ENCODE measurements at places on chromosomes 6 and 20.

- no peak for DNase-seq
Observed at GRCh38 chr20:25629816-25630499, 6.1 kb upstream of the NANP start.

DNA sequence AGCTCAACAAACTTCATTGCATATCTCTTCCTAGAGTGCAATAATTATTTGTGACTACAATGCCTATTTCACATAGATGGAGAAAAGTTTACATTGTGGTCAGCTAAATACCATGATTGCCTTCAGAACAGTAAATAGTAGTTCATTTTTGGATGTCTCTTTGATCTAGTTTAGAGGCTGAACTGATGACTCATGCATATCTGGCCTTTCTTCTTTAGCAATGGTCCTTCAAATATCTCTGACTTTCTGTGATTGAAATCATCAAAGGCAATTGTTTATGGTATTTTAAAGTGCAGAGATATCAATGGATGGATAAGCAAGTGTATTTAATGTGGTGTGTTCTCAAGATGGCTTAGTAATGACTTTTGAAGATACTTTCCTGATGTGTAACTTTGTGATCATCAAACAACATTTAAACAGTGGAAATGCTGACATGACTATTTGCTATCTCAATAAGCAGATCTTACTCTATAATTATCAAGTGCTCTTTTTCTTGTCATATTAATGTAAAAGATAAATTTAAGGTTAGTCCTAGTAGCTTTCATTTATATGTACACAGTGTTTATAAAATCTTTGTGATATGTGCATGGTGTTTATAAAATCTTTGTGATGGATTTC lies 523.7 kb upstream of the SLC35B3 start:
- no peak for DNase-seq

GRCh38 chr6:69937402-69938136 lies 71.2 kb downstream of the COL19A1 start:
- no peak for DNase-seq

GRCh38 chr6:148898376-148899014 lies 151.7 kb downstream of the UST start:
- DNase-seq, result no peak

DNA sequence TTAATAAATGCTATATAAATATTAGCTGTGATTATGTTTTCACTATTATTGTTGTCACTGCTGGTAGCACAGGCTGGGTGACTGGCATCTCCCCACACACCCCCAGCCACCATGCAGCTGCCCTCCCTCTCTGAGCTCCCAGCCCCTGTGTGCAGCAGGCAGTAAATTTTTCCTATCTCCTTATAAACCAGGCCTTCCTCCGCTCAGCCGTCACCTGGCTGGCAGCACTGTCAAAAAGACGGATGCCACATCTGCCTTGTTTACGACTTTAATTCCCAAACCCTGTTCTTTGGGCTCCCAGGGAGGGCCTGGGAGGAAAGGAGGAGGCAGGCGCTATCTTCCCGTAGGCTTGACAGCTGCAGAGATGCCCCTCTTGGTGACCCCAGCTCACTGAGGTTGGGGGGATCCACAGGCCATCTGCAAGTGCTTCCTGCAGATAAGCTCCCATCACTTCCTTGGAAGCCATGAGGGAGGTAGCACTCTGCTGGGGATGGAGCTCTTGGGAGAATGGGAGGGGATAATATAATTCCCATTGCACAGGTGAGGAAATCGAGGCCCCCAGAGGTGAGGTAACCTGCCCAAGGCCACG lies 94.5 kb downstream of the GRM4 start:
- no peak for DNase-seq

GRCh38 chr20:54535033-54535432 lies 59.6 kb downstream of the DOK5 start:
- DNase-seq, result no peak

GRCh38 chr6:111536910-111537527 lies 54.0 kb upstream of the REV3L start:
- no peak for DNase-seq

- no peak for DNase-seq
Observed at GRCh38 chr6:126664271-126664670, 324.4 kb downstream of the CENPW start.

- DNase-seq, result no peak
Observed at GRCh38 chr6:42988486-42989020, 4.2 kb downstream of the PPP2R5D start.

DNA sequence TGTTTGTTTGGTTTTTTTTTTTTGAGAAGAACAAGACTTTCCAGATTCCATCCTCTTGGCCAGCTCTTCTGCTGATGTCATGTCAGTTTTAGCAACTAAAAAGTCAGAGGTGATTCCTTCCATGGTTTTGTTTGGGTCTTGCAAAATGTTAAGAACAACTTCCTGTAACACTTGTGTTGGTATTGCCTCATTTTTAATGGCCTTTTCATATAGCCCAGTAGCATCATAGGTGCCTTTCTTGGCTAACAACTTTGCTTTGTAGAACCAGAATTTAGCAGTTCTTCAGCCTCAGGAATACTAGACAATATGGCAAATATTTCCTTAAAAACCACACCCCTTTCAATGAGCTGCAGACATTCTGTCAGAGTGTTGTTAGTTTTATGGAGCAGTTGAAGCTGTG lies 99.5 kb upstream of the SIRPG start:
- no peak for DNase-seq

DNA sequence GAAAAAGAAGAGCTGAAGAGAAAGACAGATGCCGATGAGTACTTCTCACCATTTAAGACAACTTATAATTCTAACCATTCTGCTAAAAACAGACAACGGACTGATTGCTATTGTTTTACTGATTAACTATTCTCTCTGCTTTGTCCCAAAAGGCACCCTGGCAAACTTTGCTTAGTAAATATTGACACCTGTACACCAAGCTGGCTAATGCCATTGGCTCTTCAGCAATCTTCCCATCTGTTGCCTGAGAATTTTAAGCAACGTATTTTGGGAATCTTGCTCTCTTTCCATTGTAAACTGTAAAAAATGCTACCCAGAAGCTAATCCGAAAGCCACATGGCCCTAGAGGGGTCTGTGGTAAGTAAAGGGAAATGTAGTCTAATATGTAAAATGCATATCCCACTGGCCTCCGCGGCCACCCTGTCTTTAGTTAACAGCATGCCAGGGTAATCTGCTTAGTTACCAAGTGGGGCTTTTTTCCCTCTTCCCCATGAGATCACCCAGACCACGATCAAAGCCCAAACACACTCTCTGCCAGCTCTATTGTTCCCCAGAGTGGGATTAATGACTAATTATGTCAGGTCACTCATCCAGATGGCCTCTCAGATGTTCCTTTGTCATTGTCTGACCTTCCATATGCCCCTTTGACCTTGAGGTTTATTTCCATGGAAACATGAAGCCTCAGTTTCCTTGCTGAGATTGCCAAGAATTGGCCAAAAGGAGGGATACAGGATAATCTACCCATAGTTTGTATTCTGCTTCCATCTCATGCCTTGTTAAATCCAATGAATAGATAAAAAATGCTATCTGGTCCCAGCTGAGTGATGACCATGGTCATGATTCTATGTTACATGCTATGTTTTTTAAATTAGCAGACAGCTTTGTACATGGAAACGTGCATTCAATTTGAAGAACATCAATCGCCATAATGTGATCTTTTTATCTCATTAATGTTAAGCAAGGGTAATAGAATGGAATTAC lies 216.4 kb upstream of the MCHR2 start:
- DNase-seq, result no peak

GRCh38 chr6:33320315-33321181 lies 3.0 kb upstream of the ZBTB22 start:
- no peak for DNase-seq

GRCh38 chr6:126268092-126268491 lies 71.8 kb upstream of the CENPW start:
- DNase-seq, result no peak

GRCh38 chr6:135728589-135728988 lies 122.9 kb upstream of the PDE7B start:
- DNase-seq, result no peak

GRCh38 chr6:21828704-21829103 lies 235.2 kb downstream of the SOX4 start:
- DNase-seq, result no peak

GRCh38 chr6:130847001-130847910 lies 20.1 kb downstream of the SMLR1 start:
- DNase-seq, result no peak

DNA sequence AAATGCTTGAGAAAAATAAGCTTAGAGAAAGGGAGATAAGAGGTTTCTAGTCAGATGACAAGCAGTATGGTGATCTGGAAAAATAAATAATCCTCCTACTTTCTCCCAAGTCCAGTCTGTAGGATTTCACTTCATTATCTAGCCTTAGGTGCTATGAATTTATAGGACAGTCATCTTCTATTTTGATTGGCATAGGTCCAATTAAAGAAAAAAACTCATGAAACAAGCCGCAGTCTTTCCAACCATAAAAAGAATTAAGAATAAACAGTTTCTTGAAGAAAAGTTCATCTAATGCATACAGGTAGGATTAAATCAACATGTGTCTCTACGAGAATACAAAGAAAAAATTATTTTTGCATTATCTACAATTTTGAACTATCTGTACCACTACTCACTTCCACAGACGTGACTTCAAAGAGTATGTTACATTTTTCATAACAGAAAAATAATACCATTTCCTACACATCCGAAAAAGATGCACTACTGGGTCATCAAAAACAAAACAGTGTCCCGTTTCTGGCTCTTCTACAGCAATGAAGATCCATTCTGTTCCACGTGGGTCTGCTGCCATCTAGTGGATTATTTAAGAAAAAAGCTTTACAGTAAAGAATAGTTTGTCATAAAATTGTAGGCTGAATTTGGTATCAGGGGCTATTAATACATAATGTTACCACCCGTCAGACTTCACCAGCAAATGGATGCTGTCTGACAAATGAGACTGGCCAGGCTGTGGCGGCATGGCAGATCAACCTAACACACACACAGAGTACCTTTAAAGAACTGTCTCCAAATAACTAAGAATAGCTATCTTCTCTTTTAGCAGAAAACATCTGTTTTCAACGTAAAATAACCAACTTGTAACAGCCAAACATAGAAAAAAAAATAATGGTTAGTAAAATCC lies 28.9 kb downstream of the STX7 start:
- DNase-seq, result no peak

DNA sequence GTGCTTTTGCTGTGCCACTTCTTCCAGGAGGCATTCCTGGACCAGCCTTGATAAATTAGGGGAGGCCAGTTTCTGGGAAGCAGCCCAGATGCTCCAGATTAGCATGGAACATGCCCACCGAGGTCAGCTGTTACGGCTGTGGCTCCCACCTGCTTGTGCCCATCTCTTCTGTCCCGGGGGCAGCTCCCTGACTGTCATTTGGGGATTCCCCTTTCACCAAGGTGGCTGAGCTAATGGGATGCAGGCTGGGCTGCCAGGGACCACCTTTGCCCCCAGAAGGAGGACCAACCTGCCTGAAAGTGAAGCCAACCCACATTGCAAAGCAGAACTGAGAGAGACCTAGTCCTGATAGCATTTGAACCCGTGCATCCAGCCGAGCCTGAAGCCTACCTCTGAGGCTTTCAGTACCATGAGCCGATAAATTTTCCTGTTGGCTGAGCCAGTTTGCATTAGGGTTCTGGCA lies 85.3 kb downstream of the PTPN1 start:
- DNase-seq, result no peak

DNA sequence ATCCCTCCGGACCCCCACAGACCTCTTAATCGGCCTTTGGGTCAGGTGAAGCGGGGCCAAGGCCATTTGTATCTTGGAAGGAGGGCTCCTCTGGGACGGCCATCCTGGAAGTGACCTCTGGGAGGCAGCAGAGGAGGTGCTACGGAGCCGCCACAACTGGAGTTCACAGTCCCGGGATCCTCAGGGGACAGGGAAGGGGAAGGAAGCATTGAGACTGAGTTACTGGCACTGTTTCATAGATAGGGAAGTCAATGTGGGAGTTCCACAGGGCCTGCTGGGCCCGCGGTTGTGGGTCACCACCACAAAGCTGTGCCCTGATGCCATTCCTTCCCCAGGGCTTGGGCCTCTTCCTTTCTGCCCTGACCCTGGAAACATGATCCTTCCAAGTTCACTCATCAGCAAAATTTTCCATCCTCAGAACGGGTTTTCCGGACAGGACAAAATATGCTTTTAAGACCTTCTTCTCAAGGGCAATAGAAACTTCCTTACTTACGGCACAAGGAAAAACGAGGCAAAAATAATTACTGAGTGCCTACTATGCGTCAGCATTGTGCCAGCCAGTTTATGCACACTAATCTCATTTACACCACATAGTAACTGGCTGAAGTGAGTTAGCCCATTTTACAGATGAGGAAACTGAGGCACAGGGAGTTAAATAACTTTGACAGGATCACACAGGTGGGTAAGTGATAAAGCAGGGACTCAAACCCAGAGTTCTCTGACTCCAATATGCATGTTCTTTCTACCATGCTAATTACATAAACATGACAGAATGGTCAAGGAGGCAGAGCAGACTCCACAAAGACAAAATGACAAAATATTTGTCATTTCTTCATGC lies 143.8 kb downstream of the UNC5CL start:
- DNase-seq, result no peak

DNA sequence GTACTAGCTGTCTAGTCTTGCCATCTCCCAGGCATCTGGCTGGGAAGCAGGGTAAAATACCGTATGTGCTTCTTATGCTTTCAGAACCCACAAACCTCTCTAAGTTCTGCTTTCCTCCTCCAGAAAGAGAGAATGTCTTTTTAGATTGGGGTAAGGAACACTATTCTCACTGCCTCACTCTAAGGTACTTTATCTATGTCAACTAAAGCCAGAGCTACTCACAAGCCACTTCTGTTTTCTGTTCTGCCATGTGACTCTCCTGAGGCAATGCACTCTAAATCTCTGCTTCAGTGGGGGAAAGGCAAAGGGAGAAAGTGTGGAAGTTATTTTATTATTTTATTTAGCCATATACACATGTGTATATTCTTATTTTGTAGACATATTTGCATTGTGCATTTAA lies 15.6 kb downstream of the MEP1A start:
- DNase-seq, result no peak

DNA sequence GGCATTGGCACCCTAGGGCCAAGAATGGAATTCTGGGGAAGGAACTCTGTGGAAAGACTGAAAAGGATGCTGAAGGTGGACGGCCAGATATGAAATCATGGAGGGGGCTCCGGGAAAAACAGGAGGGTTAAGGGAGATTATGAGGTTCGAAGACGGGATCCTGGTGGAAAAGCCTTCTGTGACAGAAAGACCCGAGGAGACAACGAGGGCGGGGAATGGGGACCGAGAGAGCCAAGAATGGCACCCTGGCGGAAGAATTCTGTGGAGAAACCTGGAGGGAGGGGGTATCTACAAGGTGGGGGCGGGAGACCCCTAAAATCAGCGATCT lies 426 bp downstream of the TRMT6 start:
- DNase-seq, result no peak

- no peak for DNase-seq
Observed at GRCh38 chr6:160959726-160960435, 31.7 kb upstream of the MAP3K4 start.

DNA sequence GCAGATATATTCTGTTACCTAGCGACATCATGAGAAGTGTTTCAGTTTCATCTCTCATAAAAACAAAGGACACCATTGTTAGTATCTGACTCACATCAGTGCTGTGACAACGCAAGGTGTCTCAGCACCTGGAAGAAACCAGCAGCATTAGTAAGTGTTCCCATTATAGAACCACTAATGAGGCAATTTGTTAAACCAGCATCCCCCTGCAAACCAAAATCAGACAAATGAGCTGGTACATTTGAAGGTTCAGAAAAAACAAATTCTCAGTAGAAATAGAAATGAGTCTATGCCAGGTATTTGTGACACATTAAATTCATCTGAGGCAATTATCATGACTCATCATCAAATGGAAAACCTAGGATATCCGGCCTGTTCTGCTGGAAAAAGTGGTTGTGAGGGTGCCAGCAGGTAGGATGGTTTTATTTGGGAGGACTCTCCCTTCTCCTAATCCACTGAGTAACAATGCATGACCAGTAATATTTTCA lies 151.7 kb downstream of the TMEM200A start:
- no peak for DNase-seq

Measured in activated CD4-positive, alpha-beta T cell treated with anti-CD3 and anti-CD28 coated beads for 1 hour (primary cell).